NCI-H226 (cell line): ENCODE measurements at places on chromosomes 12 and 14.

DNA sequence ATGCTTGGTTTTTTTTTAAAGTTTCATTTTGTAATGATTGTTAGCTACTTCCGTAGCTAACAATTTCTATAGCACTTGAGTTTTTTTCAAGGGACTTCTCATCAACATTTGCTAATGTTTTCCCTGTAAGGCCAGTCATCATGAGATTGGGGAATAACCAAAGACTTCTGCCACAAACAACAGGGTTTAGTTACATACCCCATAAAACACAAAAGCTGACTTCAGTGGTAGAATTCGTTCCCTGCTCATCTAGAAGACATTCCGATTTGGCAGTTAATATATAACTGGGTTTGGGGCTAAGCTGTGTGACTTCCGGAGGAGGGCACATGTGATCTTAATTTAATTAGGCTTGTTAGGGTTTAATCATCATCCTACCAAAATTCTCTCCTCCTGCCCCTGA is 22.9 kb downstream of the EGLN3 start:
- no peak for DNase-seq

DNA sequence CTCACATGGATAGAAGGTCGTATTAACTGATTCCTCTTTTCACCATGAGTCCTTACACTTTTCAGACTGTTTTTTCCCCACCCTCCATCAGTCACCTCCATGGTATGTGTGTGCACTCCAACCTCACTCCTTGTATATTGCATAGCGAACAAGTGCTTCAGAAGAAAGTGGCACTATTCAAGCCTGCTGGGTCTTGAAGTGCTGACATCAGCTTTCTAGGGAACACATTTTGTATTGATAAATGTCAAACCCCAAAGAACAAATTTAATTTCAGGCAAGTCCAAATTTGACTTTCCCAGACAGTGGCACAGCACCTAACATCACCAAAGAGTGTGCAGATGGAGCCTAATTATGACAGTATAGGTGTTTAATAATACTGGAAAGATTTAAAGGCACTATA is 617.4 kb upstream of the STXBP6 start:
- DNase-seq: no peak

GRCh38 chr14:30180219-30180618 is 252.6 kb upstream of the PRKD1 start:
- DNase-seq: peak; percentile 48

- peak; percentile 78 for DNase-seq
These were observed 497.4 kb downstream of the NPAS3 start for GRCh38 chr14:33435911-33436689.

DNA sequence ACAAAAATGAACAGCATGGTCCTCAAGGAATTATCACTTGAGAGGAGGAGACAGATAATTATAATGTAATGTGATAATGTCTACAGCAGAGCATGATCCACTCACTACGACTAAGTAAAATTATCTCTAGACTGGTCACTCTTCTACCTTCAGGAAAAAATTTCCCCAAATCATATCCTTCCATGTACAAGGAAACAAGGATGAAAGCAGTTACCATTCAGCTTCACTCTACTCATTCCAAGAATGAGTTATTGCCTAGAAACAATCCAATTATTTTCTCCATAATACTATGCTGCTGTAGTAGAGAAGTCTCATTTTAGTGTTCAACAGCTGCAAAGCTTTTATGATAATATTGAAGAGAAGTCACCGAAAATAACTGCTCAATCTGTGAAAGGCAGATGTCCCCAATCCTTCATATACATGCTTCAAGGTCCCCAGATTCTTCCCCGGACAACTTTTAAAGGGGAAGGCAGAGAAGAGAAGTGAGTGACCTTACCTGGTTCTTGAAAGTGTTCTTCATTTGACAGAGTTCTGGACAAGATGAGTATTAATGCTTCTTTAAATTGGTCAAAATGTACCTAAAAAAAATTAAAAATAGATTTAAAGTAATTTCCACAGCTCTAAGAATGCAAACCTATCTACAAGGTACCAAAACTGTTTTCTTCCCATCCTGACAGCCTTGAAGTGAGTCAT is 24.6 kb downstream of the NIN start:
- DNase-seq: no peak

- DNase-seq: no peak
These were observed 100.0 kb downstream of the PRKCH start for GRCh38 chr14:61421212-61421923.
